ENCODE measurements at places on chromosomes 1 and 21. TPM values are rescaled to one million over a fixed set of nuclear protein-coding genes. Genes with fewer than 3 reads are reported as not detected.
A peak's percentile ranks its signal among the peaks of the same experiment; 100 is the strongest.

Gene RIIAD1
- not detected for polyA plus RNA-seq

Gene IL20
- polyA plus RNA-seq: not detected

Gene CRP
- not detected for polyA plus RNA-seq

Gene FCAMR
- polyA plus RNA-seq: not detected

Gene GJA9
- 0.05 TPM for polyA plus RNA-seq

Gene PSEN2
- 23.4 TPM for polyA plus RNA-seq

Gene ZCCHC17
- 51.0 TPM for polyA plus RNA-seq

Gene SPRR5
- not detected for polyA plus RNA-seq

GRCh38 chr1:155938220-155938627, 3.2 kb upstream of the RXFP4 start:
- no peak for DNase-seq

- DNase-seq: no peak
Measured at GRCh38 chr1:202752774-202753173, 42.5 kb upstream of the SYT2 start.

- no peak for DNase-seq
Measured at GRCh38 chr1:233496993-233497392, 116.9 kb upstream of the KCNK1 start.

GRCh38 chr1:184801503-184801902, 46.8 kb upstream of the EDEM3 start:
- DNase-seq: no peak

GRCh38 chr1:154326546-154327465, 1.5 kb downstream of the ATP8B2 start:
- DNase-seq: peak; percentile 49

DNA sequence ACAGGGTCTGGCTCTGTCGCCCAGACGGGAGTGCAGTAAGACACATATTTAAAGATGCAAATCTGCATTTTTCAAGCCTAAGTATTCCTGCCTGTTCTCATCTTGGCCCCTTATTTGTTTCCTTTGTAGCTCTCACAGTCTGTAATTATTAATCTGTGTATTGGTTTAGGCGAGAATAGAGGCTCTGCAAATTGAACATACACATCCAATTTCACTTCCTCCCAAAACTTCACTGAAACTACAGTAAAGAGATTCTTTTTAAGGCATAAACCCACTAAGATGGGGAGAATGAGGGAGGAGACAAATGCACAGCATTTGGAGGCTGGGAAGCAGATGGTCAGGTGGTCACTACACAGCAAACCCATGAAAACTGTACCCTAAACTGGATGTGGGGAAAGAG, 21.0 kb downstream of the HMGN2 start:
- no peak for DNase-seq

DNA sequence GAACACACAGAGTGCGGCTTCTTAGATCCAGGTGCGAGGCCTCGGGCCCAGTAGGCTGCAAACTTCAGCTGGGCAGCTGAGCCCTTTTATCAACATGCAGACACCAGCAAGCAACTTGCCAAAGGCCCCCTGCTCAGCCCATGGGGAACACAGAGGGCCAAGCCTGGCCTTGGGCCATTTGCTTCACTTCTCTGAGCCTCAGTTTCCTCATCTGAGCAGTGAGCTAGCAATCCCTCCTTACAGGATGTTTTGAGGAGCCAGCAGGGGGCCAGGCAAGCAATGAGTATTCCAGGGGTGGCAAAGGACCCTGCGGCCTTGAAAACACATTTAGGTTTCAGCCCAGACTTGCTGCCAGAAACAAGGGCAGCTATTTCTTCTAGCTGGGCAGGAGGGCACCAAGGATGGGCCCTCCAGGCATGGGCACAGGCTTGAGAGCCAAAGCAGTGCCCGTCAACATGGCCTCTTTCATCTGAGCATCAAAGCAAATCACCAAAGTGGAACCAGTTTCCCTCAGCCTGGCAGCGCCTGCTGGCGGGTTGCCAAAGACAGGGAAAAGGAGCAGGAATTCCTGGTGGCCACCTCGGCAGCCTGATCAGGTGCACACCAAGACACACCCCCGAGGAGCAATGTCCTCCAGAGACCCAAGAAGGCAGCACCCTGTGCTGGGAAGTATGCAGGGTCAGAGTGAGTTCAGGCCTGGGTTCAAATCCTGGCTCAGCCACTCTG, 1.4 kb downstream of the MATN1 start:
- no peak for DNase-seq

- DNase-seq: no peak
Measured at GRCh38 chr1:40984066-40984465, 4.6 kb downstream of the CTPS1 start.

GRCh38 chr1:93844262-93845045, 34.6 kb downstream of the DNTTIP2 start:
- DNase-seq: no peak
